ENCODE measurements at places on chromosomes 16 and 17. TPM values are rescaled to one million over a fixed set of nuclear protein-coding genes. Genes with fewer than 3 reads are reported as not detected.

HSPB9 gene
- total RNA-seq, result not detected

GRCh38 chr17:19486351-19487023 lies 47.2 kb upstream of the SLC47A1 start:
- DNase-seq, result no peak

PARN gene
- 86.6 TPM for total RNA-seq

- DNase-seq, result peak; percentile 95
These were observed 280.2 kb downstream of the SEC14L1 start for GRCh38 chr17:77420804-77421629.

SMPD3 gene
- 0.12 TPM for total RNA-seq

GRCh38 chr17:69602972-69603371 lies 188.5 kb downstream of the MAP2K6 start:
- no peak for DNase-seq

DNA sequence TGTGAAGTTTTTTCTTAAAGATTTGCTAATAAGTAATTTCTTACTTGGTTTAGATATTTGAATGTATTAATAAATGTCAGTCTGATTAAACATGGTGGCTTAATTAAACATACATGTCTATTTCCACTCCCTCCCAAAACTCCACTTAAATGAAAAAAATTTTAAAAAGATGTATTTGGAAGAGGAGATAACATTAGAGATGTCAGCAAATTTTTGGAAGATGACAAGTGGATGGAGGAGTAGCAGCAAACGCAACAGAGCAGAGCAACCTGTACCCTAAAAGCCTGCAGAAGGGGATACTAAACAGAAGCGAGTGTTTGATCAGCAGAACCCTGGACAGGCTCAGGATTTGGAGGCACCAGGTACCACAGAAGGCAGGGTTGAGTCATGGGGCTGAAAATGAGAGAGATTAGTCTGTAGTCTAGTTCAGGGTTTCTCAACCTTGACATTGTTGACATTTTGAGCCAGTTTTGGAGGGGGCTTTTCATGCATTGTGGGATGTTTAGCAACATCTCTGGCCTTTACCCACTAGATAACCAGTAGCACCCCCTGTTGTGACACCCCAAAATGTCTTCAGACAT lies 17.8 kb downstream of the LUC7L3 start:
- no peak for DNase-seq

MYO15A gene
- 0.02 TPM for total RNA-seq

DNA sequence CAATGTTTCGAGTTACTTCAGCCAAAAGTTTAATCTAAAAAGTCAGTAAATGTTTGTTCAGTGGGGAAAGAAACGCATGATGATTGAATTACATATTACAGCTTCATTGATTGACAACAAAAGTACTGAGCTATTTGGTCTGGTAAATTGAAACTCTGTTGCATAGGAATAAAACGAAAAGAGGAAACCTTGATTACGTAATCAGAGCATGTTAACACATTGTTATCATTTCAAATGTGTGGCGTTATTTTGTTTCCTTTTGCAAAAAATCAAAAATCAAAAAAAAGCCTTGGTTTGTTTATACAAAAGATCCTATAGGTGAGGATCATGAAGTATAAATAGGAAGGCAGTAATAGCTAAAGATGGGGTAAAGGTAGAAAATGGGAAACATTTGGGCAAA lies 19.5 kb upstream of the CA10 start:
- no peak for DNase-seq

EXOC3L1 gene
- total RNA-seq, result 0.50 TPM

- DNase-seq, result peak; percentile 8
These were observed 22.6 kb upstream of the GOSR1 start for GRCh38 chr17:30454635-30455034.

CHD9NB gene
- total RNA-seq, result 1.6 TPM

GRCh38 chr17:48769009-48769675 lies 40.6 kb upstream of the HOXB13 start:
- no peak for DNase-seq

- peak; percentile 79 for DNase-seq
These were observed 240.7 kb downstream of the CDH13 start for GRCh38 chr16:82867485-82867884.

- no peak for DNase-seq
These were observed 65.0 kb downstream of the PARN start for GRCh38 chr16:14564861-14565687.

- peak; percentile 89 for DNase-seq
These were observed 81.5 kb downstream of the AMFR start for GRCh38 chr16:56343661-56344517.

DNA sequence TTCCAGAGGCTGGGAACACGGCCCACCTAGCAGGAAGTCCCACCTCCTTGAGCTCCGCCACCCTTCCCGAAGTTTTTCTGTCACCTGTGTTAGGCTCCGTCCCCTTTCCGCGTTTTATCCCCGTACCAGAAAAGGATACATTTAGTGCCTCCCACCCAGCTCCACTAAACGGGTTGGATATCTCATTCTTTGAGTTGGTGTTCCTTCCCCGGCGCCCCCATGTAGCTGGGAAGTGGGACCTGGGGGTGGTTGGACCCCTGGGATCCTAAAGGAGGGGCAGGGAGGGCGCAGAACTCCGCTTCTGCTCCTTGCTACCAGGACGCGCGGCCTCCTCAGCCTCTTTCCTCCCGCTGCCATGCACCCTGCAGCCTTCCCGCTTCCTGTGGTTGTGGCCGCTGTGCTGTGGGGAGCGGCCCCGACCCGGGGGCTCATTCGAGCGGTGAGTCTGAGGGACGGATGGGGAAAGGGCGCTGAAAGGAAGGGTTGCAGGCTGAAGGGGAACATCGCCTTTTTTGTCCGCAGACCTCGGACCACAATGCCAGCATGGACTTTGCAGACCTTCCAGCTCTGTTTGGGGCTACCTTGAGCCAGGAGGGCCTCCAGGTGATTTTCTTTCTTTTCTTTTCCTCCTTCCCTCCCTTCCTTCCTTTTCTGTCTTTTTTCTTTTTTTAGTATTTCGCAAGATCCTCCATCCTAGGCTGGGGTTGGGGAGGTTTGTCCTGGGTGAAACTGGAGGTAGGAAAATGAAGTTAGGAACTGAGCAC lies 669 bp downstream of the RNF167 start:
- DNase-seq, result no peak

DNA sequence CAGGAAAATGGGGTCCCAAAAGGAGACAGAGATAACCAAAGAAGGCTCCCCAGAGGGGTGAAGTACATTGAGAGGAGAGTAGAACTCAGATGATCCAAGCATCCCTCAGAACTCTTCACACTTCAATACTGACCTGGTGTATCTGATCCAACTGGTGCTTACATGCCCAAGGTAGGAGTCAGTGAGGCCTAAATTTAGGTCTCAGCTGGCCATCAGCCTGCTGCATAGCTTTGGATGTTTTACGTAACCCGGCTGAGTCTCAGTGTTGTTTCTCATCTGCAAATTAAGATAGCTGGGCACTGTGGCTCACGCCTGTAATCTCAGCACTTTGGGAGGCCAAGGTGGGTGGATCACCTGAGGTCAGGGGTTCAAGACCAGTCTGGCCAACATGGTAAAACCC lies 11.6 kb upstream of the GOSR2 start:
- no peak for DNase-seq

STAC2 gene
- not detected for total RNA-seq

- no peak for DNase-seq
These were observed 129.8 kb downstream of the NTN1 start for GRCh38 chr17:9151091-9151490.

- DNase-seq, result no peak
These were observed 56.9 kb downstream of the MSI2 start for GRCh38 chr17:57313097-57313835.

RASD1 gene
- total RNA-seq, result not detected

DNA sequence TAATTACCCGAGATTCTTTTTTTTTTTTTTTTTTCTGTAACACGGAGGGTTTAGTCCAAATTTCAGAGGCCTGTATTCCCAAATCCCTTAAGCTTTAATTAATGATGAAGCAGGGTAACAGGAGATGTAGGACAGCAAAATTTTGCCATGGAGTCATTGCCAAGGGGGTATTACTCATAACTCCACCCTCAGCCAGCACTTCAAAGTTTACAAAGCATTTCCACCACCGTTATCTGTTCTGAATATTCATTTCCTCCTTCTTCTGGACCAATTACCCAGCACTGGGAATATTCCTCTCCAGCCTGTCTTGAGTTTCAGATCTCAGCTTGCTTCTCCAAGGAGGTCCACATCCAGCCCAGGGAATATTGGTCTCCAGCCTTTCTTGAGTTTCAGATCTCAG lies 747.5 kb upstream of the EEF2KMT start:
- DNase-seq, result no peak

DNA sequence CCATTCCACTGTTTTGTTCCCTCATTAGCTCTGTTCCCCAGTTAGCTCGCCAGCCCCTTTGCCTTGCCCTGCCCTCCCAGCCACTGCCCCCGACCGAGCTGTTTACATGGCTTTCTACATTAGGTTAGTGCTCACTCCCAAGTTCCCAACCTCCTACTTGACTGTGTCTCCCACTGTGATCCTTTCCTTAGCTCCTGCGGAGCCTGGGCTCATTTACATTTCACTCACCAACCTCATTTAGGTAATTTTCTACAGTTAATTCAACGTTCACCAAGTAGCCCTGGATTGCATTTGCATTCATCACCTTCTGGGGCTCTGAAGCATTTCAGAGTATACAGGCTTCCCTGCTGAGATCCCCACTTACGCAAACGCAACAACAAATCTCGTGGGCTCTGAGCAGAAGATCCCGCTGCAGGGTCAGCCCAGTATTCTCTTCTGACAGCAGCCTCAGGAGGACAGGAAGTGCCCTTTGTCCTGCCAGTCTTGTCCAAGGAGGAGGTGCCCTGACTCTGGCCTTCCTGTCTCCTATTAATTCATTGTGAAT lies 325.8 kb upstream of the CCL2 start:
- no peak for DNase-seq

Measured in A172 (cell line).